ENCODE measurements at places on chromosomes 4 and X.

DNA sequence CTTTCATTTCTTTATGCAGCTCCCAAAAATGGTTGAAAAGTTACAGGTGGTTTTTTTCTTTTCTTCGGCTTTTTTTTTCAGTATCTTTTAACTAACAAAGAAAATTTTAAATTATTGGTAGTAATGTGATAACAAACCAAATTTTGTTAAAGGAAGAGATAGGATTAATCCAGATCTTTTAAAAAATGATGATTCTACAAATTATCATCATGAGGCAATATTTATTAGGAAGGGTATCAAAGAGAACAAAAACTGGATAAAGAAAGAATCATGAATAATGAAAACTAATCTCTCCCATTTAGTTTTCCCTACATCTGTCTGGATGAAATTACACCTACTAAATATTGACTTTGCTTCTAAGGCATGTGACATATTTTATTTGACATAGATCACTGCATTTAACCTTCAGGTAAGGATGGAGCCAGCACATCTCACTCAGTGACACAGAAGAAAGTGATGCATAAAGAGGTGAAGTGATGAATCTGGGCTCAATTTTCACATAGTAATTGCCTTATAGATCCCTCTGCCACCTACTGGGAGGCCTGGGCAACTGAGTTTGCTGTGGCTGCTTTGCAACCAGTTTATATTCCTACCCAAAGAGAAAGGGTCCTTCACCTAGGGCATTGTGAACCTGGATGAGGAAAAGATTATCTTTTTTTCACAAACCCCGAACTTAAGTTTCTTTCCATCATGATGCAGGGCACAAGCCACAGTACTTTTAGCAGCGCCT, 155.6 kb downstream of the HNRNPD start:
- DNase-seq = no peak

DNA sequence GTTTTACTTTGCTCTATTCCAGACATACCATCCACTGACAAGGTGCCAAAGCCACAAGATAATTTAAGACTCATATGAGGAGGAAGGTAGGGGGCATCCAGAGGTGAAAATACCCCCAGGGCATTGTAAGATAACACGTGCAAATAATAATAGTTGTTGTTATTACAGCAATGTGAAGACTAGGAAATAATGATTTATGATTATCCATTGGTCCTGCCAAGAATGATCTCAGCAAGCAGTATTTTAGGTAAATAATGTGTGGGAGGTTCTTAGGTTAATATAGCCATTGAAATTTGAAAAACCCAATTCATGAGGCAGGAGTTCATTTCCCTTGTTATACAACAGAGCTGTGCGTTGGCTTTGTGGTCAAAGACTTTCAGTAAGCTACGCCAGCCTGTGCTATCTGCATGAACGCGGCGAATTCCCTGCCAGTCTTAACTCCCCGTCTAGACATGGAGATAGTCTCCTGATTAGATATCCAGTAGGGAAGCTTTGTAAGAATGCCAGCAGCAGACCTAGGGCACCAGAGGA, 47.2 kb upstream of the MXRA5 start:
- DNase-seq = no peak

- no peak for DNase-seq
Observed at GRCh38 chrX:129718676-129719075, 20.1 kb upstream of the XPNPEP2 start.

GRCh38 chrX:71400710-71401109, 34.6 kb downstream of the TAF1 start:
- no peak for DNase-seq
